ENCODE measurements at places on chromosomes 4 and X. TPM values are rescaled to one million over a fixed set of nuclear protein-coding genes. Genes with fewer than 3 reads are reported as not detected.

RHOH gene
- polyA plus RNA-seq = 0.48 TPM

GPR119 gene
- polyA plus RNA-seq = not detected

GPR50 gene
- polyA plus RNA-seq = not detected

NDUFC1 gene
- polyA plus RNA-seq = 99.7 TPM

UGT2B11 gene
- polyA plus RNA-seq = 4.6 TPM

RADX gene
- polyA plus RNA-seq = 5.5 TPM

LETM1 gene
- polyA plus RNA-seq = 22.4 TPM

GRID2 gene
- 5.5 TPM for polyA plus RNA-seq

GPR173 gene
- polyA plus RNA-seq = 24.2 TPM

DNA sequence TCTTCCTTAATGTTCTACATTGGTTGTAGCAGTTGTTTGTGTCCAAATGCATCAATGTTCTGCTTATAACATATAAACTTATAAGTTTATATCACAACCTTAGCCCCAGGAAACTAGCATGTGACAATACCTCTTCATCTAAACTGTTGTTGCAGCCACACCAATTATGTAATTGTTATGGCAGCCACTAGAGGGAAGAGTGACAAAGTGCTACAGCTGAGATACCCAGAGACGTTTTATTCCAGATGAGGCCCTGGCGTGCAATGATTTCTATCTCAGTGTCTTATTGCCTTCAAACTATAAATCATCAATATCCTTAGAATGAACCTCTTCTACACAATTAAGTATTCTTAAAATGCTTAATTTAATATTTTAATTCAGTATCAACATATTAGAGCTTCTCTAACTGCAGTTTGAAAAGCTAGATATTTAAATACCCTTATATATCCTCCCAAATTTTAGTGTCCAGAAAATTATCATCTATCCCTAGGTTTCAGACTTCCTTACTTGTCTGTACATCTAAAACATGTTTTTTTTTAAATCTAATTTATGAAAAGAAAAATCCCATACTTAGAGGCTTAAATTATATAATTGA lies 171.6 kb downstream of the PCDH10 start:
- DNase-seq = peak; percentile 27

GRCh38 chrX:17024886-17025285 lies 78.4 kb downstream of the REPS2 start:
- peak; percentile 71 for DNase-seq

- DNase-seq = no peak
Observed at GRCh38 chr4:78446619-78447018, 105.0 kb upstream of the ANXA3 start.

DNA sequence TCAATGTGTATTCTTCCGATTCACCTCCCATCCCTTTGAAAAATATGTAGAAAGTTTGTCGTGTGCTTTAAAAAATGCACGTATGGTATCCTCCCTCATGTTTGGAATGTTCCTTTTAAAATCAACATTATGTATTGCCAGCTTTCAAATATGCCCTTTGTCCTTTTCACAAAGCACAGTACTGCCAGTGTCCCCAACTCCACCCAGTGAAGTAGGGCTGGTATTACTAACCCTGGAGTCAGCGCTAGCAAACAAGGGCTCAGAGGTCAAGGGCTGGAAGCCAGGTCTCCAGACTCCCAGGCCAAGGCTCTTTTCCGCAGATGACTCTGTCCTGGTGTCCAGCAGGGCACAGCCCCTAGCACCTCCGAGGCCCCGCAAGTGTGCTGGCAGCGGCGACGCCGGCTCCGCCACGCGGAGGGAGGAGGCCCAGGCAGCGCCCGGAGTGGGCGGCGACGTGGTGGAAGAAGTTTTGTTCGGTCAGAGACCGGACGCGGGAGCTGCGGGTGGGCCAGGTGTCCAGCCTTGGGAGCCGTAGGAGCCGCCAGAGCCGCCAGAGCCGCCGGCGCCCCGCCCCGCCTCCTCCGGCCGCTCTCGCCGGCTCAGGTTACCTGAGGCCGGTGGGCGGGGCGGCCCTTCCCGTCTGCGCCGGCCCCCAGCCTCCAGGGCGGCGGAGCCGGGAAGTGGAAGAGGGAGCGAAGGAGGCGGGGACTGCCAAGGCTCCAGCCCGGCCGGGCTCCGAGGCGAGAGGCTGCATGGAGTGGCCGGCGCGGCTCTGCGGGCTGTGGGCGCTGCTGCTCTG lies at the start of gene IL13RA1:
TSS of gene IL13RA1 (plus strand) at position 720 of the 799 bp plus-strand sequence. CDS start at position 753, 33 bp downstream.
- DNase-seq = peak; percentile 83

DNA sequence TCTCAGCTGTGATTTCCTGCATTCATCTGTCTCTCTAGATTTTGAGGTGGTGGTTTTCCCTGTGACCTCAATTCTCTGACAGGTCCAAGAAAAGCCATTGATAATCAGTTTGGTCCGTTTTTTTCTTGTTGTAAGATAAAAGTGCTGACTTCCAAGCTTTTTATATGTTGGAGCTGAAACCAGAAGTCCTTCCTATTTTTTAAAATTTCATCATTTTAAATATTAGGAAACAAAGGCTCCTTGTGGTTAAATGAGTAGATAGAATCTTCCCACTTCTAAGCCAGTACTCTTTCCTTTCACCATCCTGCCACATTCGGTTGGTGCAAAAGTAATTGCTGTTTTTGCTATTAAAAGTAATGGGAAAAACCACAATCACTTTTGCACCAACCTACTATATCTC lies 18.3 kb downstream of the RNF175 start:
- no peak for DNase-seq

DNA sequence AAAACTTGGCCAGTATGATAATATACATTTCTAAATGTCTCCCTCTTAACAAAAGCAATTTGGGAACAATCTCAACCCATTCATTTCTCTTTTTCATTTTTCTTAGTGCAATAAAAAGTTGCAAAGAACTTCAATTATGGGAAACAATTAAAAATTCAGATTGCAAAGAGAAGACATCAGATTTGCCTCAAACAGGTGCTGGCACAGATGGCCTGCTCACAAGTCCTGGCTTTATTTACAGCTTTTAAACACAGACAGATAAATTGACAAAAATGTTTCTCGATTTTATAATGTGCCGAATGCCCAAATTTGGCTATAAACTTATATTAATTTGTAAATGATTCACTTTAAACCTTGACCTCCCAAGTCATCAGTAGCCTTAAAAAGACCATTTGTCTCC lies 28.7 kb downstream of the SLC4A4 start:
- DNase-seq = no peak

DNA sequence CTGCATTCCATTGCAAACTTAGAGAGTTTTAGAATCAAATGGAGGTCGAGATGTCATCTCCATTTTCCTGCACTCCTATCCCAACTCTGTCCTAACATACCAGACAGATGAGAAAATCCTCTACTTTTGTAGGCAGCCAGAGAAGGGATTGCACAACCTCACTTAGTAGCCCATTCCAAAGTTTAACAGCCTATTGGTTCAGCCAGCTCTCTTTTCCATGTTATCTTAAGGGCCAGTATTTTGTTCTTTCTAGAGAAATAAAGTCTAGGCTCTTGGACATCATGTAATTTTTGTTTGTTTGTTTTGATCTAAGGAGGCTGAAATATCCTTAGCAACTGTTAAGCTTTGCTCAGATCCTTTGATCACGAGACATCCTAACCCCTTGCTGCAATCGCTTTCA lies 173.0 kb downstream of the COX18 start:
- no peak for DNase-seq

DNA sequence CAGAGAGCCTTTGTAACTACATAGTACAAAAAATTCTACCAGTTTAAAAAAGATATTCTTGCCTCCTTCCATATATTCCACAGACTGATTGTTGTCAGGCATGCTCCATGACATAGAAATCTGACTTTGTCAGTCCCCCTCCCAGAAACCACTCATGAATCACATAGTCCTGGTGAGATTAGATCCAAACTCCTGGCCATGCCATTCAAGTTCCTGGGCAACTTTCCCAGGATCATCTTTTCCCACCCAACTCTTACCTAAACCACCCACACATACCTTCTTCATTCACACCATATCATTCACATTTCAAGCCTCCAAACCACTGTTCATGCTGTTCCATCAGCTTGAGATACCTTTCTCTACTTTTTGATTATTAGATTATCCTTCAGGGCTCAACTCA lies 46.4 kb downstream of the SLC16A2 start:
- no peak for DNase-seq

DNA sequence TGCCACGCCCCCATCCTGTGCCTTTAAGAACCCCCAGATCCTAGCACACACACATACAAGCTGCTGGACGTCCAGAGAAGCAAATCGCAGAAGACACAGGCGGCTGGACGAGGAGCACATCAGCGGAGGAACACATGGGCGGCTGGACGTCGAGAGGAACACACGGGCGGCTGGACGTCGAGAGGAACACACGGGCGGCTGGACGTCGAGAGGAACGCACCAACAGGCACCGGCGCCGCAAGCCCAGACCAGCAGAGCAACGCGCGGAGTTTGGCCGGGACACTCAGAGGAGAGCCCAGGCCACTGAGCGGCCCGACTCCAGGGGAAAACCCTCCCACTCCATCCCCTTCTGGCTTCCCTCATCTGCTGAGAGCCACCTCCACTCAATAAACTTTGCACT lies 17.2 kb downstream of the ZCCHC13 start:
- no peak for DNase-seq

DNA sequence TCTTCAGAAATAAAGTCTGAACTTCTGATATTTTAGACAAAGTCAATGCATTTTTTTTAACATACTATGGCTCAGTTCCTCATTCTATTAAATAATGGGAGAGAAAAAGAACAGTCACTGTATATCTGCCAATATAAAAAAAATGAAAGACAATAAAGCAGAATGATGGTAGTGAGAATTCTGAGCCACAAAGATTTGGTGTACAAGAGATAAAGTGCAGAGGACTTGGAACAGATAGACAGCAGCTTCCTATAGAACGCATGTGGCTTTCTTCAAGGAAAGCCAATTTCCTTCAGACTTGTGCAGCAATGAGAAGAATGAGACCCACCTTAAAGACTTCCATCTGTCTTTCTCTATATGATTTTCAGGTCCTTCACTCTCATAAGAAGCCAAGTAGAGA lies 39.7 kb downstream of the RASGEF1B start:
- DNase-seq = no peak

DNA sequence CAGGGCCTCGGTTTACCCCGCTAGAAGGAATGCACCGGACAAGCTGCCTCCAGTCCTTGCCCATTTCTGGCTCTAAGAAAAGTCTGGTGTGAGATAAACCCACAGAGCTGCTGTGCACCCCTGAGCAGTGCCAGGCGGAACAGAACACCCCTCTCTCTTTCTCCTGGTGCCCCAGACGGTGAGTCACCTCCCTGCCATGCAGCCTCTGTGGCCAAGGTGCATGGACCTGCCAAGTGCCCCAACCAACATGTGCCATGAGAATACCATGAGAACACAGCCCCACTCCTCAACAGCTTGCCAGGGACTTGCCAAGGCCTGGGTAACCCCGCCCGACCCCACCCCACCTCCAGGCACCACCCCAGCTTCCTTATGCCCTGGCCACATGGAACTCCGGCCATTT lies 47.7 kb upstream of the MAN2B2 start:
- DNase-seq = no peak

DNA sequence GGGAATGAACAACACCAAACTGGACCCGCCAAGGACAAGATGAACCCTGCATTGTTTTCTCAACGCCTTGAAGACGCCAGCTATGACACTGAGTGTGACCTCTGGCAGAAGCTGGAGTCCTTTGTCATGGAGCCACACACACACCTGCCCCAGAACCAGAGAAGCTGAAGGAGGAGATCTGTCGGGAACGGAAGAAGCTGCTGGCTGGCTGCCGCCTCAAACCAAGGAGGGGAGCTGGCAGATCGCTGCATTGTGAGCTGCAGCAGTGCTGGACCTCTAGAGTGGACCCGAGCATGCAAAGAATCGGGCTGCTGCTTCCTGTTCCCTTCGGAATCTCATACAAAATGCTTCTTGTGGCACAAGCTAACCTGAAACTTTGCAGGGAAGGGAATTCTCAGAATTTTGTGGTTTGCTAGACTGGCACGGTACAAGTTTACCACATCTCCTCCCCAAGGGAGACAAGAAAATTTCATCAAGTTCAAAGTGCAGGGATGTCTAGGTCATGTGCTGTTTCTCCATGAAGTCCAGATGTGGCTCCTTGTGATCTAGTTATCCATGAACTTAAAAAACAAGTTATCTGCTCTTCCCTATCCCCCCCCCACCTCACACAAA lies 23.4 kb upstream of the GLRB start:
- DNase-seq = no peak

DNA sequence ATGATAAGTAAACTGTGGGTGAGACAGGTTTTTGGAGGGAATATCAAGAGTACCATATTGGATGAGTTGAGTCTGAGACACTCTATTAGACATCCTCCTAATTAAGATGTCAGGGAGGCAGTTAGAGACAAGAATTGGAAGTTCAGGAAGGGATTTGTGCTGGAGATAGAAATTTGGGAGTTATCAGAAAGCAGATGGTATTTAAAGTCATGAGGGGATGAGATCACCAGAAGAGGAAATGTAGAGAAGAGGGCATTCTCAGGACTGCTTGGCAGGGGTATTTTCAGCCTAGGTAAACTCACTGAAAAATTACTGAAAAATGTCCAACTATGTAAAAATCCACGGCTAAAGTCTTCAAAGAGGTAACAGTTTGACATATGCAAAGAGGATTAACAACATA lies 161.6 kb upstream of the PGRMC2 start:
- no peak for DNase-seq

- no peak for DNase-seq
Observed at GRCh38 chr4:11338956-11339782, 89.5 kb downstream of the HS3ST1 start.

DNA sequence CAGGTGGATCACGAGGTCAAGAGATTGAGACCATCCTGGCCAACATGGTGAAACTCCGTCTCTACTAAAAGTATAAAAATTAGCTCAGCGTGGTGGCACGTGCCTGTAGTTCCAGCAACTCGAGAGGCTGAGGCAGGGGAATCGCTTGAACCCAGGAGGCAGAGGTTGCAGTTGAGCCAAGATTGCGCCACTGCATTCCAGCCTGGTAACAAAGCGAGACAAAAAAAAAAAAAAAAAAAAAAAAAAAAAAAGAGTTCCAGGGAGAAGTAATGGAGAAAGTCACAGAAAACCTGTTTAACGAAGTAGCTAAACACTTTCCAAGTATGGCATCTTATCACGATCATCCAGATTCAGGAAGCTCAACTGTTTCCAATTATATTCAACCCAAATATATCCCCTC lies 10.9 kb downstream of the KLHL4 start:
- DNase-seq = no peak

DNA sequence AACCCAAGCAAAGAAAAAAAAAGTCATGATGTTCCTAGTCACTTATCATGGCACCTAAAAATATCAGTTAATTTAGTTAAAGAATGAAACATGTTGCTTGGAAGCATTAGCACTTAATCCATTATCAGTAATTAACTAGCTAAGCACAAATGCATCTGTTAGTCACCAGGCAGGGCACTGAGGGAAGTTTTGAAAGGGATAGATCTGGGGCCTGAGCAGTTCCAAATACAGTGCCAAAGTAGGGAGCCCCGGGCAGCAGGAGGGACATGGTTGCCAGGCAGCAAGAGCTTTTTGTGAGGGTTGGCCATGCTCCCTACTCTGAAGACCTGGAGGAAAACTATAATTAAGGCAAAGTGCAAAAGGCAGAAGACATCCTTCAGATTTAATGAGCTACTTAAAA lies 62.0 kb downstream of the PHKA1 start:
- no peak for DNase-seq
